ENCODE measurements at places on chromosomes 7 and 10.

DNA sequence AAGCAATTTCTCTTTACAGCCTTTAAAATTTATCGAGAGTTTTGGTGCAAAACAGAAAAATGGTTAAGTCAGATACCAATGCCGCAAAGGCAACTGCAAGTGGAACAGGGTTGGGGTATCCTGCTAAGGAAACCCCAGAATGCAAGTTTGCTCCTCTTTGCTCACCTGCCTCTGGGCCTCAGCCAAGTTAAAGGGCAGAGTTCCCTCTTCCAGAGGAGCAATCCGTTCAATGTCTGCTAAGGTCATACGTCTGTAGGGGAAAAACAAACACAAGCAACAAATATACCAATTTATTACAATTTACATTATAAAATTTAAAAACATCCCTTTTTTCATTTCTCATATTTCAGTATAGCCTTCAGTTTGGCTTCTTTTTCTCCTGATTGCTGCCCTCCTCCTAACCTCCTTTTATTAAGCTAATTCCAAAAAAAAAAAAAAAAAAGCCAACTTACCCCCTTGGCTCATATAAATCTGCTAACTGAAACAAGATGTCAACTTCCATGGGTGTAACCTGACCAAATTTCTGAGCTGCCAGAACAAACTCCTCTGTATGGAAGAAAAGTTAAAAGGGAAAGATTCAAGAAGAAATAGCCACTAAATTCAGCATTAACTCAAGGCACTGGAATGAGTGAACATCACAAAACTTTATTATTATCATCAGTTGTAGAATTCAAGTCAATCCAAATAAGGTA, 132.6 kb downstream of the SLC25A13 start:
- DNase-seq: no peak

- no peak for DNase-seq
Measured at GRCh38 chr7:36216063-36216684, 63.1 kb downstream of the EEPD1 start.

DNA sequence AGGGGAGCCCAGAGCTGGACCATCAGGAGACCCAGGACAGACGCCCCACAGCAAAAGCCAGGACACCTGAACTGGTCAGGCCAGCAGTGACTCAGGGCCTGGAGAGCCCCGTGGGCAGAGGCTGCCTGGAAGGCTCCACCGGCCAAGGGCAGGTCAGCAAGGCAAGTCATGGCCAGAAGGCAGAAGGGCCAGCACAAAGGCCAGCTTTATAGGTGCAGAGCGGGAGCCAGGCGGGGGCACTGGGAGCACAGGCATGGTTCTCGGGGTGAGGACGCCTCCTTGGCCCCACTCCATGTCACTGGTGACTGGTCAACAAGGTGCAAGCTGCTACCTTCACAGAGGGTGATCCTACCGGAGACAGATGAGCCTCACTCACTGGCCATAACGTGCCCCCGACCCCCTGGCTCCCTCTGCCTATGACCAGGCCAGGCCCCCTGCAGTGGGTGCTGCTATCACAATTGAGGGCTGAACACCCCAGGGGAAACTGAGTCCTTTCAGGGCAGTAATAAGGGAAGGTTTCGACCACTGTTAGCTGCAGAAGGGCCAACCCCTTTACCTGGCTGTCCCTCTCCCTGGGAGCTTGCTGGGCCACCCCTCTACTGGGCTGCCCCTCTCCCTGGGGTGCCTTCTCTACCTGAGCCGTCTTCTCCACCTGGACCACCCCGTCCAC, 317.4 kb downstream of the PTPRN2 start:
- no peak for DNase-seq

DNA sequence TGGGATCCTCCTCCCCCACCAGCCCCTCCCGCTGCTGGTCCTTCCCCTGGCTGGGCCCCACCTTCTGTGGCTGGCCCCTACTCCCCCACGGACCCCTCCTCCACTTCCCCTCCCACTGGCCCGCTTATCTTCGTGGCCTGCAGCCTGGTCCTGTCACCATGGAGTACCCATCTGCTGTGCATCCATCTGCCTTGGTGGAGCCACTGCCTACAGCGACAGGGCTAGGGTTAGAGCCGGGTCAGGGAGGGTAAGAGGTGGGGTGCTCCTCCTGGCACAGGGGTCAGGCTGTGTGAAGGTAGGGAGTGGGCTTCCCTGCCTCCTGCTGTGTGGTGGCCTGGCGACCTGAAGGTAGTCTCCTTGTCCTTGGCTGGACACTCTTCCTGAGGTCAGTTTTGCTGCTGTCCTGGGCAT, 5.2 kb downstream of the ADCY1 start:
- DNase-seq: no peak

GRCh38 chr7:16668049-16668858, 22.3 kb downstream of the BZW2 start:
- peak; percentile 100 for DNase-seq

GRCh38 chr7:141738592-141739013, 445 bp downstream of the SSBP1 start:
- no peak for DNase-seq

DNA sequence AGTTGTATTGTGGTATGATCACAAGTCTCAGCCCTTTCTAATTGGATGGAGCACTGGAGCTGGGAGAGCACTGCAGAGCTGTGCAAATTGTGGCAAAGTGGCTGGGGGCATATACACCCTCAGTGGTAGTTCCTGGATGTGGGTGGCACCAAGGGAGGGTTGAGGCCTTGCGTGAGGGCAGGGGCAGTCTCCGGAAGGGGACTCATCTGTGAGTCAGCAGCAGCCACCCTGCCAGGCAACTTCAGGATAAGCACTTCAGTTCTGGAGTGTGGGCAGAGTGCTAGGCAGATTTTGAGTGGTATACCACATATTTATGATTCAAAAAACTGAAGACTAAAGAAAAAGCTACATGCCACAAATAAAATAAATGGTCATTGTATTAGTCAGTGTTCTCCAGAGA, 210.5 kb downstream of the ETV1 start:
- DNase-seq: peak; percentile 7

GRCh38 chr7:129401228-129401966, 32.8 kb upstream of the STRIP2 start:
- DNase-seq: no peak

- DNase-seq: no peak
Measured at GRCh38 chr10:62688971-62689700, 115.4 kb upstream of the ADO start.

GRCh38 chr7:149469806-149470205, 8.9 kb upstream of the ZNF777 start:
- DNase-seq: no peak

GRCh38 chr10:30437031-30437841, 3.3 kb downstream of the MAP3K8 start:
- peak; percentile 86 for DNase-seq

- no peak for DNase-seq
Measured at GRCh38 chr7:29508608-29509007, 55.0 kb upstream of the PRR15 start.

GRCh38 chr7:38040831-38041230, 120.4 kb downstream of the EPDR1 start:
- no peak for DNase-seq

DNA sequence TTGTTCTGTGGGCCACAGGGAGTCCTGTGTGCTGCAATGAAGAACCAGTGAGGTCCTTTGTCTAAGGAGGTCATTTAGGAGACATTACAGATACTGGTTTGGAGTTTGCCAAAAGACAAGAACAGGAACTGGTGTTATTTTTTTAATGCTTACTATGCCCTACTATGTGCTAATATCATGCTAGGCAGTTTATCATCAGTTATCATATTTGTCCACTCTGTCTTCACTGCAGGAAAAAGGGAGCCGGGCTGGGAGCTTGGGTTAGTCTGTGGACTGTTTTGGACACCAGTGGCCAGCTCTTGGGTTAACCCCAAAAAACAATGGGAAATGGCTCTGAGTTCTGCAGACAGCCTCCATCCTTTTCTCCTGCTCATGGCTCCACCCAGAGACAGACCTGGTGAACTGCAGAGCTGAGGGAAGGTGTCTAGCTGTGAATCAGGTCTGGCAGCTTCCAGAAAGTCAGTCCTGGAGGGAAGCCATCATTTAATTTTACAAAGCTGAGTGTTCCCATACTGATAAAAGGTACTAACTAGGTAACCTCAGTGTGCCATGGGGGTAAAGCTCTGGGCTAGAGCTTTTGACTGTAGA, 101.2 kb upstream of the ZNF746 start:
- peak; percentile 58 for DNase-seq

GRCh38 chr7:37826825-37827224, 21.6 kb upstream of the NME8 start:
- no peak for DNase-seq

DNA sequence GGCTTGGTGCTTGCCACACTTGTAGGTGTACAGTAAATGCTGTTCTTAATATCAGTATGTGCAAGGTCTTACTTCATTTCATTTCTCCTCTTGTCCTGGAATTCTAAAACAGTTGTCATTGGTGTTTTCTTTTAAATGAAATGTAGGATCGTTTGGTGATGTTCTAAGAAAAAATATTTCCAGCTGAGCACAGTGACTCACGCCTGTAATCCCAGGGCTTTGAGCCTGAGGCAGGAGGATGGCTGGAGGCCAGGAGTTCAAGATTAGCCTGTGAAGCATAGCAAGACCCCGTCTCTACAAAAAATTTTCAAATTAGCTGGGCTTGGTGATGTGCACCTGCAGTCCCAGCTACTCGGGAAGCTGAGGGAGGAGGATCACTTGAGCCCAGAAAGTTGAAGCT, 32.6 kb upstream of the ELN start:
- DNase-seq: peak; percentile 91

DNA sequence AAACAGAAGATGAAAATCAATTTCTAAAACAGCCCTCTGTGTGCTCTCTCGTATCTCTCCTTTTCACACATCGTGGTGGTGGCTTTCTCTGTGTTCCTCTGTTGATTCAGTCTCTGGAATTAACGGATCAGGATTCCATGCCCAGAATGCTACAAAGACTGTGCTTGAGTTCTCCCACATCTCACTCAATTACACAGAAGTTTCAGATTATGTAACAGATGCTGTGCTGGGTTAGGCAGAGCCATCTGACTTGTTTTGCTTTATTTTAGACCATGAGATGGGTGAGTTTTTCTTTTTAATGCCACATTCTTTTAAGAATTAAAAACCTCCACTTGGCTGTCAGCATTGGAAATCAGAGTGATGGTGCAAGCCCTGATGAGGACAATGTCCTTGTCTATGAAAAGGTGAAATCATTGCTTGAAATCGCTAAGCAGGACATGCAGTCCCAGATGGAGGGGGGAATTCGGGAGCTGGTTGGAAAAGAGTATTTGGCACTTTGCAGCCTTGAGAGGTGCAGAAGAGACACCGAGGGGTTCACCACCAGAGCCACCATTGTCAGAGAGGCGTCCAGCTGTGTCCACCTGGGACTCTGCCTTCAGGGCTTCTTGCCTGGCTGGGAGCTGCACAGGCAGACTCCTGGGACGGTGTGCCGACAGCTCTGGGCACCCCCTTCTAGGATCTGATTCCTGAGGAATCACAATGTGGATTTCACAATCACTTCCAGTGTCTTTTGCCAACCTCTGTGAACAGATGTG, 80.4 kb downstream of the EGFR start:
- DNase-seq: peak; percentile 47

DNA sequence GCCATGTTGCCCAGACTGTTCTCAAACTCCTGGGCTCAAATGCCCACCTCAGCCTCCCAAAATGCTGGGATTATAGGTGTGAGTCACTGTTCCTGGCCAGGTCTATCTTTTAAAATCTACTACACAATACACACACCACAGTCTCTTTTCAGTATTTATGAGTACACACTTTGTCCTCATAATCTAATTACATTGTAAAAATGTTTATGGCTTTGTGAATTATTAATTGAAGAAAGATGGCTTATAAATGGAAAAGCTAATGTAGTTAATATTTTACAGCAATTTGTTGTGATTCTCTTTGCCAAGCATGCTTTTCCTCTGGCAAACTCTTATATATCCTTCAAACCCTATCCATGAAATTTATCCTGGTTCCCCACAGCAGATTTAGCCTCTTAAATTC, 22.0 kb downstream of the LAMB4 start:
- DNase-seq: no peak

DNA sequence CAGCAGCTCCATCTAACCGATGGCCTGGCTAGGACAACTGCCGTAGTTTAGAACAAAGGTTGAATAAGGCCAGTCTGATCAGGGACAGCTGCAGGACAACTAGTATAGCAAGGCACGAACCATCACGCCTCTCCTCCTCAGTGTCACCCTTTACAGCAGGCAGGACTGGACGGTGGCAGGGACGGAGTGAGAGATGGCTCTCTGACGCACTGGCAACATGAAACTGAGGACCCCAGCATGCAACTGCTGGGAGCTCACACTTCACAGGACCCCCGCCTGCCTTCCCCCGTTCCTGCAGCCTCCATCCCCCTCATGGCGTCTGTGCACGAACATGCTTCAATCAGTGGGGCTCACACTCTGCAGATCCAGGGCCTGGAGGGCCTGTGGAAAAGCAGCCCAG, 53.7 kb downstream of the ZRANB1 start:
- DNase-seq: no peak

GRCh38 chr10:44898665-44899064, 12.5 kb upstream of the TMEM72 start:
- no peak for DNase-seq
